Progenitor cell of endocrine pancreas (in vitro differentiated cells): ENCODE measurements at places on chromosomes 16 and 17.

GRCh38 chr17:55811536-55811935, 60.7 kb downstream of the PCTP start:
- DNase-seq: no peak

DNA sequence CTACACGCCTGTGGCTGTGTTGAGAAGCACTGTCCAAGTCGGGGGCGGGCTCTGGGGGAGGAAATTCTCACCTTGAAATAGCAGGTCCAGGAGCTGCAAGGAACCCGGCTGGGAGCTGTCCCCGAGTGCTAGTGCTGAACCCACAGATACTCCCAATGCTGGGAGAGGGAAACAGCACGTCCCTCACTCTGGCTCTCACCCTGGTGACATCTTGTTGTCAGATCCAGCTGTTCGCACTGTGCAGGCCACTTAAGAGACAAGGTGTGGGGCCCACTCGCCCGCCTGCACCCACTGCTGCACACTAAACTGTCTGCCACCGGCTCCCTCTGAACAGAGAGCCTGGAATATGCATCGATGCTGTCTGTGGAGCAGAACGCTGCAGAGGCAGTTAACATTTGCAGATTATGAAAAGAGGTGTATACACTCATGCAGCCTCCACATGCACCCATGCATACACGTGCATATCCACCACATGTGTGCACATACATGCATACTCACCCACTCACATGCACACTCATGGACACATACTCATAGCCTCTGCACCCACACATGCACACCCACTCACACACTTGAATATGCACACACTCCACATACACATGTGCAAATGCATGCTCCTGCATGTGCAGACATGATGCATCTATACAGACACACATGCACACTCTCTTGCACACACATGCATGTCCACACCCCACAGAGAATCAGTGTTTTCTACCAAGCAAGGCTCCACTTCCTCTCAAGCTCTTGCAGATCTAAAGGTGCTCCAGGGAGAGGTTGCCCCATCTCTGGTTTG, 42.0 kb downstream of the MGAT5B start:
- DNase-seq: peak; percentile 80

DNA sequence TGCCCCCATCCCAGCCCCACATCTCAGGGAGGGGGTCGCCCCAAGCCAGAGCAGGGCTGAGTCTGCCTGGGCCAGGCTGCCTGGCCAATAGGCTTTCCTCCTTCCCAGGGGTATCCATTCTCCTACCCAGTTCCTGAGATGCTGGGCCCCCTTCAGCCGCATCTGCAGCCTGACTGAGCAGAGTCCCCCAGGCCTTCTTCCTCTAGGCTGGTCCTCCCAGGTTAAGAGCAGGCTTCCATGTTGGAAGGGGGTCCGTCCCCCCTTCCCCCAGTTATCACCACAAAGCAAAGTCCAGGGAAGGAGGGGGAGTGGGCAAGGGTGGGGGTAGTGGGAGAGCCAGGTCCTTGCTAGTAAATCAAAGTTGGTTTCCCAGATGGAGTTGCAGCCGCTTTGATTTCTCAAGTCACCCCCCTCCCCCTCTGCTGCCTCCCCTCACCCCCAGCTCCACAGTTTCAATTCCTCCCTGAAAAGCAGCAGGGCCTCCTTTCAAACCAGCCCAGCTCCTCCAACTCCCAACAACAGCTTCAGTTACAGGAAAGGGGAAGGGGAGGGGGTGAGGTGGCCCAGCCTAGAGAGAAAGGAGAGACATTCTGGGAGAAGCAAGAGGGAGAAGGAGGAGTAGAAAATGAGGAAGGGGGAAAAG, 9.5 kb upstream of the FZD2 start:
- DNase-seq: no peak

- DNase-seq: no peak
These were observed 202.2 kb upstream of the NLRP1 start for GRCh38 chr17:5786510-5786875.

GRCh38 chr17:57599271-57600045, 145.6 kb downstream of the CCDC182 start:
- no peak for DNase-seq

DNA sequence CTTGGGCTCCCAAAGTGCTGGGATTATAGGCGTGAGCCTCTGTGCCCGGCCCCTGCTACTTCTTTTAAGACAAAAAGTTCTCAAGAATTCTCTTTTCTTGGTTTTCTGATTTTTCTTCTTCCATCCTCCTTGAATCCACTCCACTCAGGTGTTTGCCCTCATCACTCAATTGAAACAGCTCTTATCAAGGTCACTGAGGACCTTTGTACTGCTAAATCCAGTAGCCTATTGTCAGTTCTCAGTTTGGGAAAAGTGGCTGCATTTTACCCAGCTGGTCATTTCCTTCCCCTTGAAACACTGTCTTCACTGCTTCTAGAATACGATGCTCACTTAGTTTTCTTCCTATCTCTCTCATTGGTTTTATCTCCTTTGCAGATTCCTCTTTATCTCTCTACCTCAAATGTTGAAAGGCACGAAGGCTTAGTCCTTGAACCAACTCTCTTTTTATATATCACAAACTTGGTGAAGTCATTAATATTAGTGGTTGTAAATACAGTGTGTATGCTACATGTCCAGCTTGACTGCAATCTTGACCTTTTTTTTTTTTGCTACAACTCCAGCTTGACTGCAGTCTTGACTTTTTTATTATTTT, 29.8 kb downstream of the ZNRF1 start:
- DNase-seq: no peak

DNA sequence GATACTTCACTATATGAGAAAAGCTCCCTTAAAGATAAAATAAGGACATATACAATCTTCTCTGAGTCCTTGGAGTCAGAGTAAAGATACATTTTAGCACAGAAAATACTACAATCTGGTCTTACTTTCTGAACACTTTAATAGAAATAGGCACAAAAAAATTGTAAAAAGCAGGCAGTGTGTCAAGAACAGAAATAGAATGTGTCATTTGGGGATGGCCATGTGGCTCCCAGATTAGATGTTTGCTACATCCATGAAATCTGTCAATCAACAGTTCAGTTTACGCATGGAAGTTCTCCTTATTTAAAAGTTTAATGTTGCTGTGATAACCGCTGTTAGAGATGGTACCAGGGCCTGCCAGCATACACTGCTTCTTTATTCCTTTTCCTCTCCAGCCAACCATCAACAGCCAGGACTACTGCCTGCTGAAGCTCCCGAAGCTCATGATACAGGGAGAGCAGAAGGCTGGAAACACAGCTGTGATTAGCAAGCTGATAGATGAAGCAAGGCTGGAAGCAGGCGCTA, 278.5 kb downstream of the CEP112 start:
- no peak for DNase-seq

GRCh38 chr17:6505425-6506142, 50.8 kb downstream of the PITPNM3 start:
- DNase-seq: no peak

DNA sequence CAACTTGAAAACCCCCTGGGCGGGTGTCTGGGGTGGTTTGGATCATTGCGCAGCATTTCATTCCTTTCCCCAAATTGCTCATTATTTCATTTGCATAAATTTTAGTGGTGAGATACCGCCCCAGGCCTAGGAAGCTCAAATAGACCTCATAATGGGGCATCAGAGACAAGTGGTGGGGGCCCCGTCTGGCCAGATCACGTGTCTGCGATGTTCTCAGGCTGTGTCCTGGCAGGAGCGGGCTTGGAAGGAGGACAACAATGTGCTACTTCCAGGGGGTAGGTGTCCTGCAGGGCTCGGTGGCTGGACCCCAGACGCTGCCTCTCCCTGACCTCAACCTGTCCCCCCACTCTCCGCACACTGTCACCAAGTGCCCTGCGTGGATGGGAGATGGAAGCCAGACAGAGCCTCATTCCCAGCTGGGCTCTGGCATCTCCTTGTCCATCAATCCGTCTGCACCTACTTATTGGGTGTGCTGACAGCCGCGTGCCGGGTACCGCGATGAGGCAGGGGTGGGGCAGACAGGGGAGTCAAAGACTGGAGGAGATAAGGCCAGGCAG, 116.9 kb downstream of the NTN1 start:
- no peak for DNase-seq

DNA sequence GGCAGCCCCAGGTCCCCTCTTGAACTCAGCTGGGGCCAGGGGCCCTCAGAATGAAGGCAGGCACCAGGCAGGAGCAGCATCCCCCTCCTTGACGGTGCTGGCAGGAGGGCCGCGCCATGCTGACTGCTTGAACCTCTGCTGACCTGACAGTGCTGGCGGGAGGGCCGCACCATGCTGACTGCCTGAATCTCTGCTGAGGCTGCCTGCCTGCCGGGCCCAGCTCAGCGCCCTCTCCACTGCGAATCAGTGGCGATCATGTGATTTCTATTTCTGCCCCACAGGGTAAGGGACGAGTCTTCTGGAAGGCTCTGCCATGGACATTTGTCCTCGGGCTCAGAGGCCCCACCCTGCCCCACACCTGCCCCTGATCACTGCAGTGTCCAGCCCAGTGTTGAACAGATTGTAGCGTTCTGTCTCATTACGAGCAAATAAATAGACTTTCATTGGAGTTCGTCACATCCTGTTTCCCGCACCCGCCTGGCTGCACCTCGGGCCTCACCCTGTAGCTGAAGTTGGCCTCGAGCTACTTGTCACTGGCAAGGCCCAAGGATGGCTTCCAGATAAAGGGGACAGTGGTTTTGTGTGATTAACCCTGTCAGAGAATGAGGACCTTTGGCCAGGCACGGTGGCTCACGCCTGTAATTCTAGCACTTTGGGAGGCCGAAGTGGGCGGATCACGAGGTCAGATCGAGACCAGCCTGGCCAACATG, 8.6 kb downstream of the C16orf90 start:
- no peak for DNase-seq

- no peak for DNase-seq
These were observed 77.5 kb upstream of the DOC2B start for GRCh38 chr17:258906-259305.

DNA sequence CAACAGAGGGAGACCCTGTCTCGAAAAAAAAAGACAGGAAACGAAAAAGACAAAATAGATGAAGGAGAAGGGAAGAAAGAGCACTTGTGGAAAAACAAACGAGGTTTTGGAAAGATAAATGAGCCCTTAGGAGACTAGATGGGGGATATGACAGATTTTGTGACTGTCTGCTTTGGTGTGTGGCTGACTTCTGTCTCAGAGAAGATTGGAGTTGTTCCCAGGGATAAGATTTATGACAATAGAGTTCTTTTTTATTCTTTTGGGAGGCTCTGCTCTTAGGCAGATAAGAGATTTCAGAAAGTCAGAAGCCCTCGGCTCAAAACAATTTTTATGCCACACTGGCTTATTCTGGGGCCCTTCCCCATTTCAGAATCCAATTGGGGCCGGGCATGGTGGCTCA, 73.9 kb upstream of the ATF7IP2 start:
- DNase-seq: no peak

DNA sequence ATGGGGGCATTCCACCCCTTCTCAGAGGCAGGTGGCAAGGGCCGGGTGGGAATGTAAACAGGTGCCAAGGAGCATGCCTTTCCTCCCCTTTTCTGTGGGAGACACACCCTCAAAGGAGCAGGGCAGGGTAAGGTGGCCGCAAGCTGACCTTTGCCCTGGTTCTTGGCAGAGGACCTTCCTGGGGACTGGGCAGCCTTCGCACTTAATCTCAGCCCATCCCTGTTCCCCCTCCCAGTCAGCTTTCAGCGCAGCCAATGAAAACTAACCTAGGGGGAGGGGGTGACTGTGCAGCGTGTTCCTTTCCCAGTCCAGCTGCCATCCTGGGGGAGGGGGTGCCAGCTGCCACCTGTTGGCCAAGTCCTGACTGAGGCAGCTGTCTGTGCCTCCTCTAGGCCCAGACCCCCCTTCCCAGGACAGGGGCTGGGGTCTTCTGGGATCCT, 2.8 kb downstream of the TRAF4 start:
- no peak for DNase-seq

DNA sequence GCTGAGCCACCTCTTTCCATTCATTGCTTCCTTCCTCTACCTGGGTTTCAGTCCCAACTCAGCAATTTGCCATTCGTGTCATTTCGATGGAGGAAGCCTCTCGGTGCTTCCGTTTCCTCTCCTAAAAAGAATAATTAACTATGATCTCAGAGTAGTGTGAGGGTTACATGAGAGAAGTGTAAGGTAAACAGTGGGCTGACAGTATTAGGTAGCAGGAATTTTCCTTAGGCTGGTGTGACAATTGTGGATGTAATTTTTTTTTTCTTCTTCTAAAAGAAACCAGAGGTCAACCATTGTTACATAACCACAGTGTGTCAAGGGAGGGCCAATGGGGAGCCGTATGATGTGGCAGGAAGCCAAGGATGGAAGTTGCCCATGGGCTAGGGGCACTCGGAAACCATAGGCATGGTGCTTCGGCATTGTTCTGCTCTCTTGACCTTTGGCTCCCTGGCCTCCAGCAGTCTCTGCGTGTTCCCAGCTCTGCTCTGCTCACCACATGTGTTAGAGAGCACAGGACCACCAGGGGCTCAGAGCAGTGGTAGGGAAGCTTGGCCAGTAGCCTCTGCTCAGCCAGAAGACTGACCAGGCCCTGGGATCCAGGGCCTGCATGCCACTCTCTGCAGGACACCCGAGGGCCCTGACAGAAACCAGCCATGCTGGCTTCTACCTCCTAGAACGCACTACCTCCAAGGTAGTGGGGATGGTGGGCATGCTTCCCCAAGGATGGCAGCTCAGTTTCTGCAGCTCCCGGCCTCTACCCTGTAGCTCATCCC, 2.0 kb upstream of the TOP2A start:
- DNase-seq: no peak

GRCh38 chr16:3015865-3016521, 2.0 kb downstream of the CLDN6 start:
- no peak for DNase-seq

DNA sequence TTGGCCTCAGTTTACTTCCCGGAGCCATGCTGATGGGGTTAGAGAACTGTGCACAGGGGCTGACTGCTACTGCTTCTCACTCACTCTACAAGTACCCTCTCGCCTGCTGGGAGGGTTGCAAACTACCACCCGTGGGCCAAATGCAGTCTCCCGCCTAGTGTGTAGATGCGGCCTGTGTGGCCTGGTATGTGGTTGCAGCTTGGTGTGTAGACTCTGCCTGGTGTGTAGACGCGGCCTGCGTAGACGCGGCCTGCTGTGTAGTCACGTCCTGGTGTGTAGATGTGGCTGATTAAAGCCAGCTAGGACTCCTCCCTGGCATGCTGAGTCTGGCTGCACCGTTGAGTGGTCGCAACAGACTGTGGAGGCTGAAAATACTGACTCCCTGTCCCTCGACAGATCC, 7.3 kb downstream of the CANT1 start:
- no peak for DNase-seq

DNA sequence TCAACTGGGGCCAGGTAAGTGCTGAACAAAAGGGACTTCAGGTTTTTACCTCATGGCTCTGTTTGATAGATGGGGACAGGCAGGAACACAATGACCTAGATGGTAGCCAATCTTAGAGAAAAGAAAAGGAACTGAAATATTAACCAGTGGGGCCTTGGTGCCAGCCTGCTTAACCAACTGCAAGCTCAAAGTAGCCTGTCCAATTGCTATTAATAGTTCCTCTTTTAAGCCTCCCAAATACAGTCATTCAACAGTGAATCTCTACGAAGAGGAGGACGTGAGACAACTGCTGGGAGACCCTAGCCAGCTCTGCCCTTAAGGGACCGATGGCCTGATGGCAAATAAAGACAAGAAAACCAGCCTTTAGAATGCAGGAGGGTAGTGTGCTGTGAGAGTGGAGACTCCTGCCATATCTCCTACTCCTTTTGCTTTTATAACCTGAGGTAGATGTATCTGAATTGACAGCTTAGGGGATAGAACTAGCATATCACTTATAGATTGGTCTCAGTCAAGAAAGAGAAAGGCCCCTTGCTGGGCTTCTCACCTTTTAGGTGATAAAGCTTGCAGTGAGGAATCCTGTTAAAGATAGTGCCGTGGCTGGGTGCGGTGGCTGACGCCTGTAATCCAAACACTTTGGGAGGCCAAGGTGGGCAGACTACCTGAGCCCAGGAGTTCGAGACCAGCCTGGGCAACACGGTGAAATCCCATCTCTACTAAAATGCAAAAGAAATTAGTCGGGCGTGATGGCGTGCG, 28.3 kb downstream of the ARSG start:
- no peak for DNase-seq
